ENCODE measurements at places on chromosomes 6 and 20. TPM values are rescaled to one million over a fixed set of nuclear protein-coding genes. Genes with fewer than 3 reads are reported as not detected.

The DACT2 gene
- not detected for total RNA-seq

The C20orf141 gene
- total RNA-seq = not detected

The AHI1 gene
- total RNA-seq = 7.8 TPM

The MYO6 gene
- total RNA-seq = 7.0 TPM

The C20orf202 gene
- total RNA-seq = not detected

The PDE10A gene
- 6.8 TPM for total RNA-seq

The F13A1 gene
- total RNA-seq = 0.06 TPM

The FKBP1C gene
- 0.21 TPM for total RNA-seq

The PLAGL1 gene
- 5.5 TPM for total RNA-seq

The SNAP25 gene
- 0.80 TPM for total RNA-seq

The SIRPD gene
- total RNA-seq = not detected

The GSTA3 gene
- not detected for total RNA-seq
